Left lobe of liver (tissue), 2 donors: ENCODE measurements at places on chromosomes 7 and 10.

DNA sequence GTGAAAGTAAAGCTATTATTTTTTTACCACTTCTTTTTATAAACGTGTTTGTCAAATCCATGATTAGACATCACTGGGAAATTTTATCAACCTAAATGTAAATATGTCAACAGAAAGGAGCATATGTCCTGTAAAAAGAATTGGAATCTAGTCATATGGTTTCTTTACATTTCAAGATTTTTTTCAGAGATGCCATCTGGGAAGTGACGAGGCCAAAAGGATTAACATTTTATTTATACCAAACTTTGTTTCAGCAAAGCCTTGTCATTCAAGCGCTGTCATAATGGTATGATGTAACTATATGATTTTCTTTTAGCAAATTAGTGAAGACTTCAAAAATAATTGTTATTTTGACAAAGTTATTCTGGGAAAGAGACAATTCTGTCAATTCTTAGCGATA is 117.3 kb downstream of the SEMA3A start:
- no peak for DNase-seq

- DNase-seq, result no peak
These were observed 131.0 kb upstream of the BET1 start for GRCh38 chr7:94135180-94135579.

DNA sequence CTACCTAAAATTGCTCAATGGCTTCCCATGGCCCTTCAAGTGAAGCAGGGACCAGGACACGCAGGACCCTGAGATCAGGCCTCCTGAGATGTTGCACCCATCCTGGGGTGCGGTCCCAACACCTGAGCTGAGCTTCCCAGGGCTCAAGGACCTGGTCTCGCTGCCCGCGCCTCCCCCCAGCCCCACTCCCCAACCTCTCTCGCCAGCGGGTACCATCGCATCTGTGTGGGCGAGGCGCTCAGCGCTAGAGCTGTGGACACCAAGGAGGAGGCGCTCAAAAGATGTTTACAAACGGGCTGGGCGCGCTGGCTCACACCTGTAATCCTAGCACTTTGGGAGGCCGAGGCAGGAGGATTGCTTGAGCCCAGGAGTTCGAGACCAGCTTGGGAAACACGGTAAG is 7.4 kb upstream of the CRYGN start:
- no peak for DNase-seq

DNA sequence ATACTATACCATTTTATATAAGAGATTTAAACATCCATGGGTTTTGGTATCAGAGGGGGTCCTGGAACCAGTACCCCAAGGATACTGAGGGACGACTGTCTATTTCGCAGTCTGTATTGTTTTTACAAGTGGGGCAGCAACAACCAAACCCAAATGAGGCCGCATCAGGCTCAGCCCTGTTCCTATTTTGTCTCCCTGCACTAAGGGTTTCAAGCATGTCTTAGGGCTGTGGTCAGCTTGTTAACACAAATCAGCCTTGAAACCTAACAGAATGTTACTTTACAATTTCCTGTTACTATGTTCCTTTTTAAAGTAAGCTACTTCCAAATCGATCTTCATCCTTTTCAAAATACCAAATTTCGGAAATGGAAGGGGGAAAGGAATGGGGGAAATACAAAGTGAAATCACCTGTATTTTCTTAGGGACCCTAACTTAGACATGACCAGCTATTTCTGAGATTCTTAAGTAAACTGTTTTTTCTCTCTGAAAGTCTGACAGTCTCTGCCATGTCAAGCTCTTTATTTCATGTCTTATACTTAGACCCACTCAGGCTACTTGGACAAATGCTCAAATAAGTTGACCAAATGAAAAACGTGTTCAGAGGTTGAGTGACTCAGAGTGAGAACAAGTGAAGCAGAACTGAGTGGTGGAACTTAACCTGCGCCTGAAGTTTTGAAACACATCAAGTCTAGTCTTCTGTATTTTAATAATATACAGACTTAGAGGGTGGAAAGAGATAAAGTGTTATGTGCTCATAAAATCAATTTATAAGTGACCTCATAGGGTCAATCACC is 75.8 kb downstream of the C1GALT1 start:
- no peak for DNase-seq

DNA sequence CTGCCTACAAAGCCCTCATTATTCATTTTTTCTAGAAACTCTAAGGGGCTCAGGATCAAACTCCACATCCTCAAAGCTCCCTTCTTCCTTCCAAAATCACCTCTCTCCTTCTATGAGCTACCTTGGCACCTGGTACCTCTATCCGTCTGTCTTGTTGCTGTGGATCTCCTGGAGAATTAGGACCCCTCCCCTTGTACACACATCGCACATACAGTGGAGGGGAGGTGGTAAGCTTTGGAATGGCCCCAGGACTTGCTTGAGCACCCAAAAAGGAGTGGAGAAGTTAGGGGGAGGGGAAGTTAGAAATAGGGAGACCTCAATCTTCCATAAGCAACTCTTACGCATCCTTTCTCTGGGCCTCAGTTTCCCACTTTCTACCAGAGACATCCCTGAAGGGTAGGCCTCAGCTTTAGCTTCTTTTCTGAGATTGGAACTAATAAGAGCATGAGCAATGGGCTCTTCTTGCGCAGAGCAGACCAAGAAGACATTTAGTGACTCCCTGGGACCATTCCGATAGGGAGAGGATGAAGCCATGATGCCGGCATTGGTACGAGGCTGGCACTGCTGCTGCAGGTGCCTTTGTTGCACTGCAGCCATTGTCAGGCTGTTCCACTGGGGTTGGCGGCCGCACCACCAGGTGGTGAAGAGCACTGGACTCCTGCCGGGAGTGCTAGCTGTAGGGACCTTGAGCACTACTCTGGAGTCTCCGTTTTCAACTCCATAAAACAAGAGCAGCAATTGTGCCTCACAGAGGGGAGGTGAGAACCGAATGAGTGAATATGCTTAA is 4.5 kb downstream of the CYP26C1 start:
- no peak for DNase-seq

DNA sequence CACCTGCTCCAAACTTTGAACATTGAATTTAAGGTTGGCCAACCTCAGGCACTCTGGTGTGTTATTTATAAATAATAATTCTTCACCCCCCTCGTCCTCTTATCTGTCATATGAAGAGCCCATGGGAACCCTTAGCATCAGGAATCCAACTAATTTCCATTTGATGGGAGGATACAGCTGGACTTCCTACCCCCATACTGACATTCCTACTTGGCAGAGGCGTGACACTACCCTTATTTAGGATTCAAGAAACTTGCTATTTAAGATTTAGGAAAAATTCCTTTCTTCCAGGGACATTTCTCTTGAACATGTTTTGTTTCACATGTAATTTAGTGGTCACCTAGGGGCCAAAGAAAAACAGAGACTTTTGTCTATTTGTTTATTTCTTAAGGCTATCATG is 171.9 kb upstream of the NRP1 start:
- DNase-seq, result no peak

GRCh38 chr10:28765641-28766040 is 88.3 kb downstream of the BAMBI start:
- DNase-seq, result no peak

DNA sequence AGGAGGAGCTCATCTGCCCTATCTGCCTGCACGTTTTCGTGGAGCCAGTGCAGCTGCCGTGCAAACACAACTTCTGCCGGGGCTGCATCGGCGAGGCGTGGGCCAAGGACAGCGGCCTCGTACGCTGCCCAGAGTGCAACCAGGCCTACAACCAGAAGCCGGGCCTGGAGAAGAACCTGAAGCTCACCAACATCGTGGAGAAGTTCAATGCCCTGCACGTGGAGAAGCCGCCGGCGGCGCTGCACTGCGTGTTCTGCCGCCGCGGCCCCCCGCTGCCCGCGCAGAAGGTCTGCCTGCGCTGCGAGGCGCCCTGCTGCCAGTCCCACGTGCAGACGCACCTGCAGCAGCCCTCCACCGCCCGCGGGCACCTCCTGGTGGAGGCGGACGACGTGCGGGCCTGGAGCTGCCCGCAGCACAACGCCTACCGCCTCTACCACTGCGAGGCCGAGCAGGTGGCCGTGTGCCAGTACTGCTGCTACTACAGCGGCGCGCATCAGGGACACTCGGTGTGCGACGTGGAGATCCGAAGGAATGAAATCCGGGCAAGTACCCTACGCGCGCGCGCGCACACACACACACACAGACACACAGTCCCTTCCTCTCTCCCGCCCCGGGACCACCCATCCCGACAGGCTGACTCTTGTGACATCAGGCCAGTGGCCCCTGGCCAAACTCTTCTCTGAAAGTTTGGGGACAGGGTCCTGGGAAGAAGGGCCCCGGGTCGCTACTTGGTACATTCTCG is 538 bp downstream of the TRIM8 start:
- DNase-seq, result peak; percentile 89

DNA sequence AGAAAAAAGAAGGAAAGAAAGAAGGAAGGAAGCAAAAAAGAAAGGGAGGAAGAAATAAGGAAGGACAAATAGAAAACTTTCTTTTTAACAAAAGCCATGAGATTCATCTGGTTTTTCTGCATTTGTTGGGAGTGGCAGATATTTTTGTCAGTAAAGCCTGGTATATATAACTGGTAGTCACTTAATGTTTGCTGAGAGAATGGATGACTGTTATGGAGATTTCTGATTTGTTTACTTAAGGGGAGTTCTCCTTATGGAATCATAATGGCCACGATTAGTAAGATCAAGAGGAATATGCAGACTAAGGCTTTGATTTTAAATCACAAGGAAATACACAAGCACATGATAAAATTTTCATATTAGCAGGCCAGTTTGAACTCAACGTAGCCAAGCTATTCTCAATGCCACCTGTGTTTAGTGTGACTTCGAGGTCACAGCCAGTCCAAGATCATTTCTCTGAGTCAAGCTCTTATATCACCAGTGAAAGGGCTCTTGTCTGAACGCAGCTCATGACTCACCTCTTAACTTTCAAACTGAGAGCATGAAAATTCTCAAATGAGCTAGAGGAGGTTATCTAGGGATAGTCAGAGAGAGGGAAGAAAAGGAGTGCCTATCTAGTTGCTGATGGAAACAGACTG is 445.1 kb upstream of the ZMIZ1 start:
- DNase-seq, result no peak

- no peak for DNase-seq
These were observed 42.8 kb upstream of the RNF216 start for GRCh38 chr7:5824297-5824610.

GRCh38 chr10:20147684-20148083 is 331.5 kb downstream of the PLXDC2 start:
- no peak for DNase-seq

- DNase-seq, result no peak
These were observed 188.6 kb upstream of the GDF10 start for GRCh38 chr10:47111329-47111862.

GRCh38 chr10:1449572-1450205 is 287.6 kb downstream of the ADARB2 start:
- DNase-seq, result no peak

DNA sequence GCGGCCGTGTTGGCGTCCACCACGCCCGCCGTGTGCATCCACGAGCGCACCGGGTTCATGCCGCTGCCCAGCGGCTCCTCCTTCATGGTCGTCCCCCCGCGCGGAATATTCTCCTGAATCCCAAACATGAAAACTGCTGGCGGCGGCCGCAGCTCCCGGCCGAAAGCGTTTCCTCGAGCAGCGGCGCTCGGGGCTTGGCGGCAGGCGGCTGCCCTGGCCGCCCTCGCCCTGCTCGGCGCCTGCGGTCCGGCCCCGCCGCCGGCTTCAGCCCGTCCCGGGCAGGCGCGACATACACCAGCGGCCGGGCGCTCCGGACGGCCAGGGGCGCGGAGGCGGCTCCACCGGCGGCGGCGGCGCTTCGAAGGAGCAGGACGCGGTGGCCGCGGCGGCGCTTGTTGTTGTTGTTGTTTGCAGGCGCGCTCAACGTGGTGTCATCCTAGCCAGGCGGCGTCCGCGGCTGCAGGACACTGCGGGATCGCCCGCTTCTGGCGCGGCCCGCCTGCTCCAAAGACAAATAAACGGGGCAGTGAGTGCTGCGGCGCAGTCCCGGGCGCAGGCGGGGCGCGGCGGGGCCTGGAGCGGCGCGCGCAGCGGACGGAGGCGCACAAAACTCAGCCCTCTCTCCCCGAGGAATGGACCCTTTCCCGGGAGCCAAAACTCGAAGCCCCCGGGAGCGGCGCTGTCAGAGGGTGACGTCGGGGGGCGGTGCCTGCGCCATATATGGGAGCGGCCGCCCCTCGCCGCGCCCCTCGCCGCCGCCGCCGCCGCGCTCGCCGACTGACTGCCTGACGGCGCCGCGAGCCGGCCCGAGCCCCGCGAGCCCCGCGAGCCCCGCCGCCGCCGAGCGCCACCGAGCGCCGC is at the start of gene EBF3:
TSS of gene EBF3 (minus strand) at position 634 of the 861 bp plus-strand sequence. CDS start at position 128, 506 bp downstream.
- DNase-seq, result peak; percentile 51

DNA sequence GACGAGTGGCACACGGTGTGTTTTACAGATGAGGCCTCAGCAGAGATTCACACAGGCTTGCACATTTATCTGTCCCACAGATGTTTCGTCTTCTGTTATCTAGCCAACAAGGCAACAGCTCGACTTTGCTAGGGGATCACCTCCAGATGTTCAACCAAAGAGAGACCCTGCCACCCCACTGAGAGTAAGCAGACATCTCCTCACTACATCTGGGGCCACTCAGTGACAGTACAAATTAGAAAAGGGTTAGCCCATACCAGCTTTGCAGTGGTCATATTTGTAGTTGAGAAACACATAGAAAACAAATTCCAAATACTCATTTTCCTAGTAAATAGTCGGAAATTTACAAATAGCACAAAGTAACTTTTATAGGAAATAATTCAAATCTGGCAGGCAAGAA is 164.2 kb downstream of the HDAC9 start:
- no peak for DNase-seq

DNA sequence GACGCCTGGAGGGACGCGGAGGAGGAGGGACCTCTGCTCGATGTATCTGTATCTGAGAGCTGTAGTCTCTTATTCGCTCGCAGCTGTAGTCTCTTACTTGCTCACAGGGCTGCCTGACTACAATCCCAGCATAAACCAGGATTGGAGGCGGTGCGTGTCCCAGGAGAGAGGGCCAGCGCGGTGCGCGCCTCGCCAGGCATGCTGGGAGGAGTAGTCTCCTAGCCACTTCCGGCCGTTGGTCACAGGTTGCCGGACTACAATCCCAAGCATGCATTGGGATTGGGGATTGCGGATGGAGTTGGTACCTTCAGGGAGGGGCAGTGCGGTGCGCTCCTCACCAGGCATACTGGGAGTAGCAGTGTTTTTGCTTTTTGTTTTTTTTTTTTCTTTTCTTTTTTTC is 421.7 kb upstream of the NUPR2 start:
- no peak for DNase-seq
